ENCODE measurements at places on chromosomes 3 and 15. TPM values are rescaled to one million over a fixed set of nuclear protein-coding genes. Genes with fewer than 3 reads are reported as not detected.
A peak's percentile ranks its signal among the peaks of the same experiment; 100 is the strongest.

GRCh38 chr15:89112341-89112971 is 24.2 kb downstream of the ABHD2 start:
- peak; percentile 70 for DNase-seq

- peak; percentile 95 for DNase-seq
Observed at GRCh38 chr3:53881691-53882593, at the start of gene ACTR8. Gene ACTR8 (minus strand): TSS chr3:53882152. CDS start chr3:53882101, 51 bp downstream.

GRCh38 chr3:9552252-9552999 is 1.2 kb downstream of the LHFPL4 start:
- no peak for DNase-seq

DNA sequence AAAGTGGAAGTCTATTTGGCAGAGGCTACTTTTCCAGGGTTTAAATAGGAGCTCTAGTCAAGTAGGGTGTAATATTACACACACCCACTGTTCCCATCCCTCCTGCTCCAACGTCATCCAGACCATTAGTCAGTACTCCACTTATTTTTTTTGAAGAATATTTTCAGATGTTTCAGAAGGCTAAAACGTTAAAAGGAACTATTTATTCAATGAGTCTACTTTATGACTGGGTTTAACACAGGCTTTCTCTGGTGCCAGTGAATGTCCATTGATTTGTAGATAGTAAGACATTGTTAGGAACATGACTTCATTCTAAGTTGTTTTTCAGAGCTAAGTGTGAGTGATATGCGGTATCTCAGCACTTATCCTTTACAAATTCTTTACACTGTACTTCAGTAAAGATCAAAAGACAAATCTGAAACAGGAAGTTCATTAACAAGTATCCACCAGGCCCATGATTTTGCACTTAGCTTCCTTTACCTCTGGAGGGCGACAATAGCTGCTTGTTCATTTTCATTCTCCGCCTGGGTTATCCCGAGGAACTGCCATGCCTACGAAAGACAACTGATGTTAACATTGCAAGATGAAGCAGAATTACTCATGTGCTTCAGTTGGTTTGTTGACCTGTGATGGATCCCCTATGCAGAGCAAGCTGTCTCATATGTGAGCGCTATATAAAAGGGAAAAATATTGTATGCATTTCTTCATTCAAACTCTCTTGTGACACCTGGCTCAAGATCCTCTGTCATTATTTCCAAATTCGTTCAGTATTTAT is 158.7 kb downstream of the USP13 start:
- DNase-seq, result no peak

- DNase-seq, result no peak
Observed at GRCh38 chr3:110341047-110341446, 730.6 kb upstream of the NECTIN3 start.

GRCh38 chr3:129231331-129232119 is 17.9 kb upstream of the COPG1 start:
- no peak for DNase-seq

GRCh38 chr3:94373456-94373855 is 310.6 kb downstream of the NSUN3 start:
- DNase-seq, result no peak

DNA sequence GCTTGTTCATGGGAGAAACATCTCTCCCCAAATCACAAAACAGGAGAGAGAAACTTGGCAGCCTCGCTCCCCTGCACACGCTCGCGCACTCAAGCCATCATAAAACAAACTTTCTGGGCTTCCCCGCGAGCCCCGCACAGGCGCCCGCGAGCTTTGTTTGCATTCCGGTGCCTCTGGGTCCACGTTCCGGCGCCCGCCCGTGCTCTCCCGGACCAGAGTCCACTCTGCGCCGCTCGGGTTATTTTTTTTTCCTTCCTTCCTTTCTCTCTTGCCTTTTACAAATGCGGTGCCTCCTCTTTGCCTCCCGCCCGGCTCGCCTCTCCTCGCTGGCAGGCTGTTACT is 363 bp downstream of the MAGI1 start:
- no peak for DNase-seq

GRCh38 chr3:131807822-131808221 is 227.0 kb downstream of the CPNE4 start:
- DNase-seq, result no peak

DNA sequence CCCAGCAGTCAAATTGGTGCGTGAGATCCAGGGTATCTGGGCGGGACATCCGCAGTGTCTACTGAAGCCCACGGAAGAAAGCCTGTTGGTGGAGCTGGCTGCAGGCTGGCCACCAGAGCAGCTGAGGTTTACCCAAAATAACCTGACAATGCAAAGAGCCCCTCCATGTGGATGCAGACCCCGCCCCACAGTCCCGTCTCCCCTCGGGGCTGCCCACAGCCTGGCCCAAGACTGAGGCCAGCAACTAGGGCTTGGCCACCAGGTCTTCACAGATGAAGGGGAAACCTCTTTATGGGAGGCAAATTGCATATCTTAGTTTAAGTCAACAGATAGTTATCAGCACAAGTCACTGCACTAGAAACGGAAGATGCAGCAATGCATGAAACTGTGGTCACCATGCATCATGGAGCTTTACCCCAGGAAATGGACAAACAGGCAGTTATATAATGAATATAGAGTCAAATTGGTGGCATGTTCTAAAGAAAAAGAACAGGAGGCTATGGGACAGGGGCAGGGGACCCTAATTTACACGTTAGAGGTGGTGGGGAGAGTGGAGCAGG is 86.3 kb downstream of the ARNT2 start:
- no peak for DNase-seq

DNA sequence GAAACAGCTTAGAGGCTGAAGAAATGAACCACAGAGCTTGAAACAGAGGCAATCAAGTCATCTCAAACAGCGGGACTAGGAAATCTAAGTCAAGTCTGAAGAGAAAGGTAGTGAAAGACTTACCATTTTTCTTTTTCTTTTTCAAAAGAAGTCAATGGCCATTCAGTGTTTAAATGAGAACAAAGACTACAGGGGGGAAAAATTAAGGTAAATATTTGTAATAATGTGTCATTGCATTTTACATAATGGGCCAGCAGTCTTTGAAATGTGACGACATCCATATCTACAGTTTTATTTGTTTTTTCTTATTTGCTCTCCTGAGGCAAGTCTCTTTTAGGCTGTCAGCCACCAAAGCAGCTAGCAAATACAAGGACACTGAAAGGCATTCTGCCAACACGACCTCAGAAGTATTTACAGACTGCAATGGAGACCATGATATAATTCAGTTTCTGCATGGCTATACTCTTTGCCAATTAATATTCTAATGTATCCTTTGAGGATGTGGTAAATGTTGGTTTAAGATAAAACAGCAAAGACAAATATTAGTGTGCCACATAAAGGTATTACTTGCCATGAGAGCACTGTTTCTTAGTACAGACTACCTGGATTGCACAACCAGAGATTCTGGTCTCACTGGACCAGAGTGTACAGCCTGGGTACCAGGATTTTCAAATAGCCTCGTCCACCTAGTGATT is 307.0 kb upstream of the THBS1 start:
- DNase-seq, result no peak

DNA sequence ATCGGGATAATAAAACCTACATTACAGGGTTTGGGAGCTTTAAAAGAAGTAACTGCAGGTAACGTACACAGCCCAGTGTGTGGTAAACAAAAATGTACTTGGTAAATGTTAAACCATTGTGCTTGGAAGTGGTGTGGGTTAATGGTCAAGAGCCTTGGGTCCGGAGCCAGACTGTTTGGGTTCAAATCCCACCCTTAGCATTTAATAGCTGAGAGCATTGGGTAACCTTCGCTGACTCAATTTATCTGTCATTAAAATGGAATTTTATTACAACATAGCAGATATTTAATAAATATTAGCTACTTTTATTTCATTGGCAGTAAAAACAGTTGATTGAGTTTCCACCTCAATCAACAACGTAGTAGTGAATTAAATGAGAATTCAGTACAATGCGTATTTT is 1.5 kb downstream of the FSTL1 start:
- no peak for DNase-seq

DNA sequence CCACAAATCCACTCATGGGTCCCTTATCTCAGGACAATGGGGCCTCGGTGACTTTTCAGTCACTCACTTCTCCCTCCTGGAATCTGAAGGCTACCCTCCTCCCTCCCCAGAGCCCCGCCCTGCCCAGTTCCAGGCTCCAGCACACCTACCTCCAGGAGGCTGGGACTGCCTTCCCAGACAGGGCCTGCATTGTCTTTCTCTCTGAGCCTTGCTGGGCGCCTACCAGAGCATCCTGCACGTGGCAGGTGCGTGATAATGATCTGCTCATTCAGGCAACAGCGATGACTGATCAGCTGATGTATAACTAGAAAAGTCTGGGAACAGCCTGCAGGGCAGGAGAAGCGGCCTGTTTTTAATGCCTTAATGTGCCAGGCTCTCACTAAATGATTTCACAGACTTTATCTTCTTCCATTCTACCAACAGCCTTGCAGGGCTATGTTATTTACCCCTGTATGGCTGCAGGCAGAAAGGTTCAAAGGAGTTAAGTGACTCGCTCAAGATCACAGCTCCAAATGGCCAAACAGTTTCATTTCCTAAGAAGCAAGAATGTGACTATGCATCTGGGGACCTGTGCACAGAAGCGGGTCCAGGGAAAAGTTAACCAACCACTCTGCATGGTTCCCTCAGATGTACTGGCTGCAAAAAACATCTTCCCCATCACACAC is 6.3 kb downstream of the ADAMTS17 start:
- no peak for DNase-seq

DNA sequence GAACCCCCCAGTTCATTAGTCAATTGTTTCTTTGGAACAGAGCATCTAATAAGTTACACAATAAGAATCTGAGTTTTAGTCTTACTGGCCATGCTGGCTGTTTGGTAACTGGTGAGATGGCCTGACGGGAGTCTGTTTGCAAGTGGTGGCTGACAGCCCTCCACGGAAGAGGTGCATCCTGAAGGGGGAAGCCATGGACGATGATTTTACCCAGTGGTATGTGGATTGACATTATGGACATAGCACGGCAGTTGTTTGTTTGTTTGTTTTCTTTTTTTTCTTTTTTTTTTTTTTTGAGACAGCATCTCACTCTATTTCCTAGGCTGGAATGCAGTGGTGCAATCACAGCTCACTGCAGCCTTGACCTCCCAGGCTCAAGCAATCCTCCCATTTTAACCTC is 156.0 kb downstream of the RPLP1 start:
- DNase-seq, result no peak

- DNase-seq, result no peak
Observed at GRCh38 chr3:183244981-183245476, 8.0 kb upstream of the B3GNT5 start.

GRCh38 chr3:46706771-46707582 is 5.8 kb downstream of the TMIE start:
- peak; percentile 9 for DNase-seq

DNA sequence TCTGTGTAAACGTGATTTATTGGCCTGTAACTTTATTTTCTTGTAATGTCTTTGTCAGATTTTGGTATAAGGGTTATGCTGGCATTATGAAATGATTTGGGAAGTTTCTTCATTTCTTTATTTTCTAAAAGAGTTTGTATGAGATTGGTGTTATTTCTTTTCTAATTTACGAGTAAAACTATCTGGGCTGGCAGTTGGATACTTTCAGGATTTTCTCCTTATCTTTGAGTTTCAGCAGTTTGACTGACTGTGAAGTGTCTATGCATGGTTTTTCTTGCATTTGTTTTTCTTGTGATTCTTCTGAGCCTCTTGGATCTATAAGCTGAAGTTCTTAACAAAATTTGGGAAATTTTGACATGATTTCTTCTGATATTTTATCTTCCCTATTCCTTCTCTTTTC is 18.1 kb downstream of the ADGRG7 start:
- DNase-seq, result no peak

- no peak for DNase-seq
Observed at GRCh38 chr3:196662033-196662432, 22.5 kb downstream of the NRROS start.

DNA sequence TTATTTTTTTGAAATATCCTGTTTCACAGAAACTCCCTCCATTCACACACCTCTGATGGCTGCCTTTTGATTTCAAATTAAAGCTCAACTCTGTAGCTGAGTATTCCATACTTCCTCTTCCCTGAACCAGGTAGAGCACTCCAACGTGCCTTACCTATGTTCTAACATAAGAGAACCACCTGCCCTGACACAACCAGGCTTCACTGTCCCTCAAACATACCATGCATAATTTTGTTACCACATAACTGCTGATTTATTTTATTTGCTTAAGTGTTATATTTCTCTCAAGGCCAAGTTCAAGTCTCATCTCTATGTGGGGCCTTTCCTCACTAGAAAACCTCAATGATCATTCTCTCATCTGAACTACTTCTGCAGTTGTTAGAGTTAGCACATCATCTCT is 209.7 kb downstream of the P3H2 start:
- no peak for DNase-seq

DNA sequence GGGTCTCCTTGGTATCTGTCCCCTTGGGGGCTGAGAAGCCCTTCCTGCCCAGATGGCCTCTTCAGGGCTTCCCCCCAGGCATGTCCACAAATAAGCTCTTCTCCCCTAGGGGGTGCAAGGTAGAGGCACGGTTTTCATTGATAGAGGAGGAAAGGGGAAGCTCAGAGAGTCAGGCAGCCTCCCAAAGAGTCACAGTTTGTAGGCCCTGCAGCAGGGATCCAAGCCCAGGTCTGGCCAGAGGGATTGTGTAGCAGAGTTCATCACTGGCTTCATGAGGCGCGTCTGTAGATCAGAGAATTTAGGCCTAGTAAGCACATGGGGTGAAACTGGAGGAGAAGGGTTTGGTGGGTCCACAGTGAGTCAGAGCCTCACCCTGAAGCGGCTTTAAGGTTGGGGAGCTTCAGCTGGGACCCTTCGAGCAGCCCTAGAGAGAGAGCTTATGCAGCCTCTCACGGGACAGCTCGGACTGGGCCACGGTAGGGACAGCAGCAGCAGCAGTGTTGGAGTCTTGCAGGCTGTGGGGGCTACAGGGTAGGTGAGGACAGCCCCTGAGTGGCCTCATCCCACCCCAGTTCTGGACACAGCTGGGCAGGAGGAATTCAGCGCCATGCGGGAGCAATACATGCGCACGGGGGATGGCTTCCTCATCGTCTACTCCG is 37.5 kb upstream of the ESYT3 start:
- DNase-seq, result no peak

The BCL2A1 gene
- total RNA-seq, result 28.6 TPM

The CD200 gene
- total RNA-seq, result 0.32 TPM

The HYAL1 gene
- total RNA-seq, result 46.9 TPM

The GRM7 gene
- not detected for total RNA-seq

The LRRC31 gene
- 0.12 TPM for total RNA-seq

The C3orf22 gene
- total RNA-seq, result not detected

The SLC6A11 gene
- not detected for total RNA-seq

The DENND4A gene
- total RNA-seq, result 23.7 TPM

The SLC24A5 gene
- not detected for total RNA-seq
